ENCODE measurements at places on chromosomes 7 and 10. TPM values are rescaled to one million over a fixed set of nuclear protein-coding genes. Genes with fewer than 3 reads are reported as not detected.

DNA sequence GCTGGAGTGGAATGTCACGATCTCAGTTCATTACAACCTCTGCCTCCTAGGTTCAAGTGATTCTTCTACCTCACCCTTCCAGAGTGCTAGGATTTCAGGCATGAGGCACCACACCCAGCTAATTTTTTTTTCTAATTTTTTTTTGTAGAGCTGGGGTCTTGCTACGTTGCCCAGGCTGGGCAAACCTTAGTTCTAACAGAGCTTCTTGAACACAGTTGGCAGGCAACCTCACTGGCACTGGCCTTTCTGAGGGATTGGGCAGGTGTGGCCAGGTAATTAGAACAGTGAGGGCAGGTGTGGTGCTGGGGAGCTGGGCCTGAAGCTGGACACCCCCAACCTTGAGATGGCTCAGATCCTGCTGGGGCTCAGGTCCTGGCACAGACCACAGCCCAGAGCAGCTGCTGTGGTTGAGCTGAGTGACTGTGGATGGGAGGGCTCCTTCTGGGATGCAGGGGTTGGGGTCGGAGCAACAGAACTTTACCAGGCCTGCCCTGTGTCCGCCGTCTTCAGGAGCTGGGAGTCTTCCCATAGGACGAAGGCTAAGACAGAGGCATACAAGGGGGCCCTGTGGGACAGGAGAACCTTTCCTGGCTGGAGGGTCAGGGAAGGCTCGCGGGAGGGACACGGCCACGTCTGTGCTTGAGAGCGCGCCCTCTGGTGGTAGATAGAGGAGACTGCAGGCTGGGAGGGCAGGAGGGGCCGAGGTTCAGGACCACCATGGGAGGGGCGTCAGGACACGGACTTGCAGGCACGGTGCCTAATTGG, 48.2 kb downstream of the COL26A1 start:
- H3K4me1 ChIP-seq = peaks cover 5% of the 10 kb centered on the region
- H3K4me3 ChIP-seq = no peak overlapping the region
- DNase-seq = peak; percentile 81
- H3K27me3 ChIP-seq = no peaks in the 10 kb centered on the region

GRCh38 chr7:7765422-7765821, 47.0 kb upstream of the RPA3 start:
- no peak overlapping the region for H3K4me3 ChIP-seq
- no peaks in the 10 kb centered on the region for H3K36me3 ChIP-seq
- H3K27ac ChIP-seq = no peak overlapping the region
- peaks cover 30% of the 10 kb centered on the region for H3K4me1 ChIP-seq
- peaks cover 2% of the 10 kb centered on the region for H3K27me3 ChIP-seq

- H3K27ac ChIP-seq = peak overlapping the region; percentile 62
- H3K27me3 ChIP-seq = peaks cover 8% of the 10 kb centered on the region
Observed at GRCh38 chr7:100432053-100432452, 2.4 kb downstream of the MEPCE start.

DNA sequence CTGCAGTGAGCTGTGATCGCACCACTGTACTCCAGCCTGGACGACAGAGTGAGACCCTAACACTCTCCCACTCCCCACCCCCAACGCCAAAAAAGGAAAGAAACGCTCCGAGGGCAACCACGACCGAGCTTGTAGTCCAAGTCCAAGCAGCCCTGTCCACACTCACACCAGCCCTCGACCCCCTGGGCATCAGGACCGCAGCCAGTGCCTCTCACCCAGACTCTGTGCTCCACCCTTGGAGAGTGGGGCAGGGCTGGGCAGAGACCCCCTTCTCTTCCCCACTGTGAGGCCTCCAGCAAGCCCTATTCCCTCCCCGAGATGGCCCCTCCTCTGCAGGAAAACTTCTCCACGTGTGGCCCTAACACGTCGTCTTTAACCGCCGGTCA, 82.6 kb downstream of the FOXL3 start:
- H3K27me3 ChIP-seq = no peaks in the 10 kb centered on the region
- no peak for DNase-seq
- no peaks in the 10 kb centered on the region for H3K36me3 ChIP-seq
- H3K27ac ChIP-seq = no peak overlapping the region
- no peaks in the 10 kb centered on the region for H3K4me1 ChIP-seq
- H3K4me3 ChIP-seq = no peak overlapping the region

- no peak for DNase-seq
- no peaks in the 10 kb centered on the region for H3K36me3 ChIP-seq
- no peak overlapping the region for H3K4me3 ChIP-seq
- peaks cover 2% of the 10 kb centered on the region for H3K4me1 ChIP-seq
- no peaks in the 10 kb centered on the region for H3K27me3 ChIP-seq
Observed at GRCh38 chr7:435630-436366, 83.8 kb downstream of the PDGFA start.

- H3K4me3 ChIP-seq = no peak overlapping the region
- no peaks in the 10 kb centered on the region for H3K36me3 ChIP-seq
- H3K27ac ChIP-seq = no peak overlapping the region
- H3K27me3 ChIP-seq = peaks cover 19% of the 10 kb centered on the region
- peak; percentile 34 for DNase-seq
- H3K4me1 ChIP-seq = no peaks in the 10 kb centered on the region
Observed at GRCh38 chr10:51683031-51683691, 16.2 kb downstream of the CSTF2T start.

- peaks cover 4% of the 10 kb centered on the region for H3K27me3 ChIP-seq
- no peaks in the 10 kb centered on the region for H3K36me3 ChIP-seq
- H3K4me1 ChIP-seq = no peaks in the 10 kb centered on the region
- no peak overlapping the region for H3K4me3 ChIP-seq
Observed at GRCh38 chr10:69873135-69873639, 71.5 kb downstream of the COL13A1 start.

DNA sequence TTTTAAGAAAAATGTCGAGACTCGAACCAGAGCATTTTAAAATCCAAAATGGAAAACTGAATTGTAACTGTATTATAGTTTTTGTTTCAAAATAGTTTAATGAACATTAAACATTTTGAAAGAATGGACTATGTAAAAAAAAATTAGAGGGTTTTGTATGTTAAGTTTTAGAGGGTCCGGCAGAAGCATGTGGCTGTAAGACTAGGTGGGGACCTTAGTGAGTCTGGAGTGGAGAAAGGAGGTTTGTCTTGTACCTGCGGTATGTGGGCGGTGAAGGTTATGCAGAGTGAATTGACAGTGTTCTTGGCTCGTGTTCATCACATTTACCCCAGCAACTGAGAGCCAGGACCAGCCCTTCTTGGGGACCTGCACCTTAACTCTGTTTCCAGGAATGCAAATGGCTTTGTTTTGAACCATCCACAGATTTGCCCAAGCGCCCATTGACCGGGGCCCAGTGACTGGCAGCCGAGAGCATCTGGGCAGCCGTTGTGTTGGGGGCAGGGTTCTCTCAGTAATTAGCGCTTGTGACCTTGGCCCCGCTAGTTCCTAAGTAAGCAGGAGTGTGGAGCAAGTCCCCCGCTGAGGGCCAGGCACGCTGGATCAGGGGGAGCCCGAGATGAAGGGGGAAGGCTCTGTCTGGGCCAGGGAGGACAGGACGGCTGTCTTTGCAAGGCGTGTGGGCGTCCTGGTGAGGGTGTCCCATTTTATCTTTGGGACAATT, 1.4 kb upstream of the KLF6 start:
- H3K27ac ChIP-seq = peak overlapping the region; percentile 99
- peaks cover 44% of the 10 kb centered on the region for H3K4me1 ChIP-seq
- H3K36me3 ChIP-seq = peaks cover 42% of the 10 kb centered on the region
- H3K27me3 ChIP-seq = no peaks in the 10 kb centered on the region
- peak; percentile 78 for DNase-seq

- H3K27ac ChIP-seq = no peak overlapping the region
- H3K4me3 ChIP-seq = no peak overlapping the region
- H3K27me3 ChIP-seq = no peaks in the 10 kb centered on the region
- no peak for DNase-seq
- H3K36me3 ChIP-seq = no peaks in the 10 kb centered on the region
Observed at GRCh38 chr10:116183733-116184511, 89.1 kb downstream of the GFRA1 start.

- no peak overlapping the region for H3K27ac ChIP-seq
- no peak overlapping the region for H3K4me3 ChIP-seq
- H3K4me1 ChIP-seq = no peaks in the 10 kb centered on the region
- no peak for DNase-seq
Observed at GRCh38 chr7:86152926-86153325, 490.8 kb upstream of the GRM3 start.

DNA sequence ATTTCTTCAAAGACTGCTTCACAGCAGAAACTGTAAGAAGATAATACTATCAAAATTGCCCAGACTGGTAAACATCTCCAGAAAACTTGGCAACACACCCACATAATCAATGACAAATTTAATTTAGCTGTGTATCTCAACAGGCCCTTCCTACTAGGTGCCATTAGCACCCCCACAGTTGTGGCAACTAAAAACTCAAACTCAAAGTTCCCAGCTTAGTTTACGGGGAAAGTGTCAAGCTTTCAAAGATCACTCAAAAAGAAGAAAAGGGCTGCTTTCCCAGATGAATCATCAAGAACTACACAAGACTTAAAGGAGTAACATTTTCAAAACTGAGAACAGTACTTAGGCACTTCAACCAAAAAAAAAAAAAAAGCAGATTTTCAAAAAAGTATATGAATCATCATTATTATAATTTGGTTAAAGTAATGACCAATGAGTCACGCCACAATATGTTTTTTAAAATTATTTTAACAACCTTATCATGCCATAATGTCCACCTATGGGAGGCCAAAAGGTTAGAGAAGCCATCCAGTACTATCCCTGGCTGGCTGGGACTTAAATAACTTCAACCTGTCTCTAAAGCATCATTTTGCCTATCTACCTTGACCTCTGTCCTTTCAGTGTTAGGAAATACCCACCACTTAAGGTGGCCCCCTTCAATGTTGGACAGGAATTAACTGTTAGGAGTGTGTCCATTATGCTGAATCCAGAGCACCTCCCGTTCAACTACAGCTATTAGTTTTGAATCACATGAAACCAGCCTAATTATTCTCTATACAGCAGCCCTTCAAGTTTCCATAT, 90.8 kb downstream of the ZFAND4 start:
- H3K27ac ChIP-seq = peak overlapping the region; percentile 52
- H3K4me1 ChIP-seq = peaks cover 26% of the 10 kb centered on the region
- peaks cover 3% of the 10 kb centered on the region for H3K27me3 ChIP-seq
- H3K36me3 ChIP-seq = peaks cover 1% of the 10 kb centered on the region

GRCh38 chr7:123303926-123304325, 104.2 kb upstream of the SLC13A1 start:
- no peak for DNase-seq
- H3K36me3 ChIP-seq = no peaks in the 10 kb centered on the region
- no peak overlapping the region for H3K4me3 ChIP-seq
- H3K27me3 ChIP-seq = no peaks in the 10 kb centered on the region
- no peak overlapping the region for H3K27ac ChIP-seq

Gene ZNF735
- total RNA-seq = not detected

Gene EPO
- not detected for total RNA-seq
